ENCODE measurements at places on chromosomes 6 and 20.

DNA sequence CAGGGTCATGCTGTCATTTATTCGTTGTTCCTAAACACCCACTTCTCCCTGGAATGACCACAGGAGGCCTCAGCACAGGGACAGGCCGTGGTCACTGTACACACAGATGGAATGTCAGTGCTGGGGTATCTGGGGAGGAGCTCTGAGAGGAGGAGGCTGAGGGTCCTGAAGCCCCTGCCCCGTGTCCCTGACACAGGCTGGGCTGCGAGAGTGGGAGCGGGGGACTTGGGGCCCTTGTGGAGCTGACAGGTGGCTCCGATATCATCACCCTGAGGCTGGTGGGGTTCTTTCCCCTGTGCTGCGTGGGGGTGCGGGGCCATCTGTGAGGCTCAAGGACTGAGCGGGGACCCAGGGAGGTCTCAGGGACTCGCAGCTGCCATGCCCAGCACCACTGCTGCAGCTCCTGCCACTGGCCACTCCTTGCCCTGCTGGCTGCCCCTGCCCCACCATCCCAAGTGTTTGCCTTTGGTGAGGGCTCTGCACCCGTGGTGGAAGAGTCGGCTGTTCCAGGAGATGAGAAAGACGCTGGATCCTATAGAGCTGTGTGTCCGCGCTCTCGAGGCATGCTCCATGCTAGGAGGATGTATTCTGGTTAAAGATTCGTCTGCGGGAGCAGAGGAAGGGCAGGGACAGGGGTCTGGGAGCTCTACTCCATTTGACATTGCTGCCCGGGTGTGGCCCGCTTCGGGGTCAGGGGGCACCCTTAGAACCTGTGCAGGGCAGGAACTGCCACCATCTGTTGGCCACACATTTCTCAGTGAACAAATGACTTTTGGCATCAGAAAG lies 18.9 kb downstream of the NPEPL1 start:
- ATAC-seq = no peak

DNA sequence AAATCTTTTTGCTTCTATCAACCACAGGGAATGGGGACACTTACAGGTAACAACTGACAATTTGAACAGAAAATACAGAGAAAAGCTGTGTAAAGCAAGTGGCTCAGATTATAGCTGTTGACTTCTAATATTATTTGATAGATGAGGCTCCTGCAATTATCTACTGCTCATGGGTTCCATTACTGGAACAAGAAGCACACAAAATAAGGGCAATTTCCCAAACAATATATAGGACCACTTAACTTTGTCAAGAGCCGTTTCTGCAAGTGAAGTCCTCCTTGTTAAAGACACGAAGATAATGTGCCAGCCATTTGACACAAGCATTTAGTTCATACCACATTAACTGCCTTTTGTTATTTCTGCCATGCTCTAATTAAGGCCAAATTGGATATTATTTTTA lies 315.5 kb upstream of the ARID1B start:
- no peak for ATAC-seq

GRCh38 chr6:169722362-169723199 lies 1.7 kb downstream of the PHF10 start:
- no peak for ATAC-seq

- ATAC-seq = no peak
Measured at GRCh38 chr6:36751833-36752186, 54.2 kb downstream of the RAB44 start.

Data from motor neuron (in vitro differentiated cells).